Adipocyte (in vitro differentiated cells): ENCODE measurements at places on chromosomes 16 and 17.
A peak's percentile ranks its signal among the peaks of the same experiment; 100 is the strongest.

- no peak for DNase-seq
Measured at GRCh38 chr17:73628642-73629552, 15.3 kb downstream of the SDK2 start.

- DNase-seq, result no peak
Measured at GRCh38 chr16:12260119-12260646, 283.6 kb downstream of the SNX29 start.

GRCh38 chr17:76584427-76585032 is 1.1 kb downstream of the ST6GALNAC2 start:
- no peak for DNase-seq

DNA sequence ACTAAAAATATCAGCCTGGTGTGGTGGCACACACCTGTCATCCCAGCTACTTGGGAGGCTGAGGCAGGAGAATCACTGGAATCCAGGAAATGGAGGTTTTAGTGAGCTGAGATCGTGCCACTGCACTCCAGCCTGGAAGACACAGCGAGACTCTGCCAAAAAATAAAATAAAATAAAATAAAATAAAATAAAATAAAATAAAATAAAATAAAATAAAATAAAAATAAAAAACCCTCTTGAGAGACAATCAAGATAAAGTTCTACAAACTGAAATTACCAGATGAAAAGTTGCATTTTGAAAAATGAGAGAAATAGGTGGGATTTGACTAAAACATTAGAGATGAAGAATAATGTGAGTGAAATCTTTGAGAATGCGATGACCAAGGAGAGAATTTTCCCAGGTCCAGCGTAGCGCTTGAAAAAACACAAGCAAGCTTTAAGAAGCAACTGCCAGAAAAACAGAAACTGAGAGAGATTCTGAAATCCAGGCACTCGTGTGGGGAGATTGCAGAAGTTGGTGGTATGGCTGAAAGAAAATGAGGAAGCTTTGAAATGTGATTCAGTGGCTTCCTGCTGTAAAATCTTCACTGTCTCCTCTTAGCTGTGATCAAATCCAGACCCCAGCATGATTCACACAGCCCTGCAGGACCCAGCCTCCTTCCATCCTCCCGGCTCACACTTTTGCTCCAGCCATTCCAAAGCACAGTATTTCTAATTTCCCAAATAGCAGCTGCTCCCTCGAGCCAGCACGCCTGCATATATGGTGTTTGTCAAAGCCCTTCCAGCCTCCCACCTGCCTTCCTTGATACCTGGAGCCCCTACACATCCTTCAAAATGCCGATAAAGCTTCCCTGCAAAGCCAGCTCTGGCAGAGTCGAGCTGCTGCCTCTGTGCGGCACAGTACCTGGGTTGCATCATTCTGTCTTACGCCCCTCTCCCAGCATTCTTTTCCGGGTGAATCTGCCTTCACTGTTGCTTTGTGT is 8.2 kb upstream of the CD300E start:
- peak; percentile 6 for DNase-seq

- peak; percentile 84 for DNase-seq
Measured at GRCh38 chr17:32958418-32958817, 30.5 kb downstream of the TMEM98 start.

- DNase-seq, result no peak
Measured at GRCh38 chr16:25187491-25187795, 29.3 kb upstream of the AQP8 start.

GRCh38 chr16:66293932-66294331 is 72.6 kb upstream of the CDH5 start:
- DNase-seq, result no peak

- no peak for DNase-seq
Measured at GRCh38 chr17:15470536-15470935, 3.1 kb upstream of the CDRT4 start.

- no peak for DNase-seq
Measured at GRCh38 chr17:8138374-8138671, 13.9 kb downstream of the PER1 start.

DNA sequence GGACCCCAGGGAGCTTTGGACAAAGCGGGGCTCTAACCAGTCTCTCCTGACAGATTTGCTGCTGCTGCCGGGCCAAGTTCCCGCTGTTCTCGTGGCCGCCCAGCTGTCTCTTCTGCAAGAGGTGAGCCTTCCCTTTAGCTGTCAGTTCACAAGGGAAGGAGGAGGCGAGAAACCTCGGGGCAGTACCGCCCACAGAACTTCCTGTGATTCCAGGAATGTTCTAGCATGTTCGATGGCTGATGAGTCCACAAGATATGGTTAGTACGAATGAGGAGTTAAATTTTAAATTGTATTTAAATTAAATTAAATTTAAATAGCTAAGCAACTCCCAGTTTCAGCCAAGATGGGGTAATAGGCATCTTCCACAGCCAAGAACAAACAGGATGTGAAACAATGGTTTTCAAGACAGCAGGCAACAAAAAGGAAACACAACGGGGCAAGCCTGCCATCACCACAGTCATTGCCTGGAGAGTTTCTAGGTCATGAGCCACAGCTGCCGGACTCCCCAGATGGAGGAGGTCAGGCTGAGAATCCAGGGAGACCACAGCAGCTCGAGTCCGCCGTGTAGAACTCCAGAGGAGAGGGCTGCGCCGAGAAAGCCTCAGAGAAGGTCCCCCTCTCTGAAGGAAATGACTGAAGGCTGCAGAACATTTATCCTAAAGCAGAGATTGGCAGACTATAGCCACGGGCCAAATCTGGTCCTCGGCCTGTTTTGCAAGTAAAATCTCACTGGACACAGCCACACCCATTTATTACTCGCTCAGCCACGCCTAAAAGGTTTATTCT is 9.5 kb upstream of the TCF25 start:
- peak; percentile 21 for DNase-seq

GRCh38 chr16:17230932-17231581 is 239.7 kb downstream of the XYLT1 start:
- no peak for DNase-seq

GRCh38 chr16:27027971-27028370 is 38.8 kb upstream of the C16orf82 start:
- DNase-seq, result no peak

GRCh38 chr16:30478766-30479478 is 6.4 kb downstream of the ITGAL start:
- DNase-seq, result no peak

GRCh38 chr17:34313164-34313563 is 6.1 kb upstream of the CCL8 start:
- DNase-seq, result peak; percentile 79

- DNase-seq, result no peak
Measured at GRCh38 chr16:53962041-53962440, 258.1 kb downstream of the FTO start.

DNA sequence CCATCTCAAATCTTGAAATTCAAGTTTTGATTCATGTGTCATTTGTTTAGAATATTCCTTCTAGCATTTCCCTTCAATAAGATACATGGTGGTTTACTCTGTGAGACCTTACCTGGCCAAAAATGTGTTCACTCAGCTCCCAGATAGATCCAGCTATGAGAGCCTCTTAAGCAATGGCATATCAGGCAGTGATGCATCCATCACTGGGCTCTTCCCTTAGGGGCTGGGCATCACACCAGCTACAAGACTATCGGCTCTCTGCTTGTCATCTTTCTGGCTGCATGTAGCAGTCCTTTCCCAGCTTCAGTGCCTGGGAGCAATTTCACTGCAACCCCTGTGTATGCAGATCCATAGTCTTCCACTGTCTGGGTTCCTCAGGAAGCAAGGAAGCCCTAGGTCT is 40.6 kb downstream of the GOSR1 start:
- no peak for DNase-seq

DNA sequence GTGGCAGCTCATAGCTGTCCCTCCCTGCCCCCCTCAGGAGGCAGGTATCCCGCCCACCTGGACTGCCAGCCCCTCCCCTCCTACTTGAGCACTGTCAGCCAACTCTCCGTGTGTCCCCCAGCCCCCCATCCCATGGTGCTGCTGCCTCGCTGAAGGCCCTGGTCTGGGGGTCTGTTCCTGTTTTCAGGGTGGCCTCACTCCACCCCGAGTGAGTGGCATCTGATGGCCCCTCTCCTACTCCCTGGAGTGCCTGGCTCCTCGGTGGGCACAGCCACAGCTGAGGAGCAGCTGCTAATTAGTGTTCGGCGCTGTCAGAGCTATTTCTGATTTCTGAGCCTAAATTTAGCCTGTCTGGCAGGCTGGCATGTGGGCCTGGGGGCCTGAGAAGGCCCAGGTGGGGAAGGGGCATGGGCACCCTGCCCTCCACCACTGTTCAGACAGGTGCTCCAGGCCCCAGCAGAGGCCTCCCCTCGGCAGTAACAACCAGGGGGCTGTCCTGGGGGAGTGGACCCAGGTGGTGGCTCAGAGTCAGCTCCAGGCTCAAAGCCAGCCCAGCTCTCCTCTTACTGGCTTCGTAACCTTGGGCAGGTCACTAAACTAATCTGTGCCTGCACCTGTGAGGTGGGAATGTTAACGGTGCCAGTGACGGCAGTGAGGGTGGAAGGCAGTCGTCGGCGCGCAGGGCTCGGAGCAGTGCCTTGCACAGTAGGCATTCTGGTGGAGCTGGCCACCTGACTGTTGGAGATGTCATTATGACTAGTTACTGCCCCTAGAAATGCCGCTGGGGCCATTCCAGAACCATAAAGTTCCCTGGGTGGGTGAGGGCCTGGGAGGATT is 6.5 kb downstream of the FMNL1 start:
- no peak for DNase-seq

DNA sequence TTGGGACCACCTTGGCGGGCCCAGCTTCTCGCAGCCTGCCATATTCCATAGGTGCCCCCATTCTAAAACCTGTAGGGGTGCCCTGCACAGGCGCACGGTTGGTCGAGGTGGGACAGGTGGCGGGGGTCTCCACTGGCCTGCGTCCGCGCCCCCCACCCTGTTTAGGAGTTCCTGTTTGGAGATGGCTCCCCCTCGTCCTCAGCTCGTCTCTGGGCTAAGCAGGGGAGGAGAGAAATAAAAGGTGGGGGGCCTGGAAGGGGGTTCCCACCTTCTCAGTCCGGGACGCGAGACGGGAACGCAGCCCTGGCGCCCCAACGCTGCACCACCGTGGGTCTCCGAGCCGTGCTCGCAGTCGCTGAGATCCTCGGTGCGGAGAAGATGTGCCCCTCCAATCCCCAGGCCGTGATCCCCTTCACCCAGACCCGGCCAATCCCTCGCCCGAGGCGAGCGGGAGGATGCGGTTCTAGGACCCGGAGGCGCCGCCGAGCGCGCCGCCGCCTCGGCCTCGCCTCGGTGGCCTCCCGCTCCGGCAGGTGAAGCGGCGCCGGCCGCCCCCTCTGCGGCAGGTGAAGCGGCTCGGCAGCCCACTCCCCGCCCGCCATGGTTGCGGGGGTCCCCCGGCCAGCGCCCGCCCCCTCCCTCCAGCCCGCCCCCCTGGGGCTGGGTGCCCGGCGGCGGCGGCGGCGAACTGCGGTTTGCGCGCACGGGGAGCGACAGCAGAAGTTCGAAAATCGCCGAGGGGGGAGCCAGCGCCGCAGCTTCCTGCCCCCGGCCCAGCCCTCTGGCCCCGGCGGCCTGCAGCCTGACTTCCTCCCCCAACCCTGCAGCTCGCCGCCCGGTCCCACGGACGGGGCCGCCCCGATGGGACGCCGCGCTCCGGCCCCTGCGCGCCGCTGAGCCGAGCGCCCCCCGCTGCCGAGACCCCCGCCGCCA is at the start of gene FMNL1:
Gene FMNL1 (plus strand): TSS at position 805 of the 933 bp plus-strand sequence. CDS start 240 bp downstream, outside the sequence.
- peak; percentile 50 for DNase-seq
